Vagina (tissue), 2 donors: ENCODE measurements at places on chromosomes 12 and 14.

- no peak for DNase-seq
Measured at GRCh38 chr12:65655074-65655493, 169.2 kb upstream of the HMGA2 start.

DNA sequence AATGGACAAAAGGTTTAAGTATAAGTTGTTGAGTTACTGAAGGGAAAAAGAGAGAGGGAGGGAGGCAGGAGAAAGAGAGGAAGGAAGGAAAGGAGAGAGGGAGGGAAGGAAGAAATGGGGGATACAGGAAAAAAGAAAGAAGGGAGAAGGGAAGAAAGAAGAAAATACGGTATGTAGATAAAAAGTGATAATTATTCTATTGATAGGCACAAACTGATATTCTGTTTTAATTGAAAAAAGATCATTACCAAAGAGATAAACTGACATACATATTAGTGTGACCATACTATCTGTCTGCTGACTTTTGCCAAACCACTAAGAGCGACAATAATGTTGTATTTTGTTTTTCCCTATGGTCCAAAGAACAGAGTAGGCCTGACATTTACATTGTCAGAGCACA, 154.5 kb downstream of the LRFN5 start:
- DNase-seq = no peak

GRCh38 chr14:98144964-98145363, 1127.0 kb downstream of the BCL11B start:
- no peak for DNase-seq

DNA sequence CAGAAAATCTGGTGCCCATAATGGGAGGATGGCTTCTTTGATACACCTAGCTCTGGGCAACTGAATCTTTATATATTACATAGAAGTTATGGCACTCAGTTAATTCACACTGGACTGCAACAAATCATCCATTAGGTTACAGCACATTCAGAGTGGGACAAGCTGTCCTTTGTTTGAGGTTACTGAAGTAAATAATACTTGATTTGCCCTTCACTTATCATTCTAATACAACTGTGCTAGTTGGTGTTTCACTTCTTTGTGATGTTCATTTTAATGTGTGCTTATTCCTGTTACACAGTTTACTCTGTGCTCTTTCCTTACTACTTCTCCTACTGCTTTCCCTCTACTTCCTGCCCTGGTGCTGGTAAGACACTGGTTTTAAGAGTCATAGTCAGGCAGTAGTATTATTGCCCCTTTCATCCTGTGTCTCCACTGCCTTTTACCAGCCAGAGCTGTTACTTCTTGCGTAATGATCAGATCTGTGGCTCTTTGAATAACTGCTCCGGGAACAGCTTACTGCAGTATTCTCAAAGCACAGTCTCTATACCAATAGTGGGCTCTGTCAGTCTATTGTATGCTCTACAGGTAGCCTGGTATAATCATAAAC, 36.4 kb upstream of the GXYLT1 start:
- DNase-seq = no peak

DNA sequence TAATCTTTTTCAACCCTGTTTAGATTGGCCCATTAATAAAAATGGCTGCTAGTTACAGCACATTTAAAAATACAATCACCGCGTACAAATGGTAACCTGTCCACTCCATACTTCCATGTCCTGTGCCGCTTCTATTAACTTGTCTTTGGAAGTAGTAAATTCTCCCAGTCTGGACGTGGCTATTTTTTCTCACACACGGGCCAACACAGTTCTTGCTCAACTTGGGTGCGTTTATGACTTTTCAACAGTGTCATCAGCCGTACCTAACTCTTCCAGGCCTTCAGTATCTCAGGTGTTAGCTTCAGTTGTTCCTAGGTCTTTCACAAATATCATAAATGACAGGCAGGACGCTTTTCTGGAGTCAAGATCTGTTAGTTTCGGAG, 475 bp upstream of the PCNX1 start:
- DNase-seq = no peak
